NCI-H1092 treated with DMSO at 0.1 percent for 48 hours (cell line): ENCODE measurements at places on chromosomes 6 and 20.

DNA sequence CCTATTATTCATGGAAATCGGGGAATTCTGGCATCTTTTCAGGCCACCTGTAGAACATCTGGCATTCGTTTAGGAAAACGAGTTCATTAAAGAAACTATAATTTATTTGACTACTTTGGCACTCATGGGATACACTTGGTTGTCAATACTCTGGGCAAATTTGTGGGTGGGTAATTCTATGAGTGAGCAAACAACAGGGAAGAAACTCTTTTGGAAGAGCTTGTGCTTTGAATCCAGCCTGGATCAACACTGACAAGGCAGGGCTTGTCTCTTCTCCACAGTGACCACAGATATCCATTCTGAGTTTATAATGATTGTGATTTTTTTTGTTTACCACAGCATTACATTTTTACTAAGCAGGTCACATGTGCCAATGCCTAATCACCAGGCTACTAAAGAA is 394.7 kb downstream of the THBS2 start:
- DNase-seq = peak; percentile 24

- DNase-seq = no peak
Measured at GRCh38 chr6:37338745-37339255, 15.0 kb upstream of the RNF8 start.

DNA sequence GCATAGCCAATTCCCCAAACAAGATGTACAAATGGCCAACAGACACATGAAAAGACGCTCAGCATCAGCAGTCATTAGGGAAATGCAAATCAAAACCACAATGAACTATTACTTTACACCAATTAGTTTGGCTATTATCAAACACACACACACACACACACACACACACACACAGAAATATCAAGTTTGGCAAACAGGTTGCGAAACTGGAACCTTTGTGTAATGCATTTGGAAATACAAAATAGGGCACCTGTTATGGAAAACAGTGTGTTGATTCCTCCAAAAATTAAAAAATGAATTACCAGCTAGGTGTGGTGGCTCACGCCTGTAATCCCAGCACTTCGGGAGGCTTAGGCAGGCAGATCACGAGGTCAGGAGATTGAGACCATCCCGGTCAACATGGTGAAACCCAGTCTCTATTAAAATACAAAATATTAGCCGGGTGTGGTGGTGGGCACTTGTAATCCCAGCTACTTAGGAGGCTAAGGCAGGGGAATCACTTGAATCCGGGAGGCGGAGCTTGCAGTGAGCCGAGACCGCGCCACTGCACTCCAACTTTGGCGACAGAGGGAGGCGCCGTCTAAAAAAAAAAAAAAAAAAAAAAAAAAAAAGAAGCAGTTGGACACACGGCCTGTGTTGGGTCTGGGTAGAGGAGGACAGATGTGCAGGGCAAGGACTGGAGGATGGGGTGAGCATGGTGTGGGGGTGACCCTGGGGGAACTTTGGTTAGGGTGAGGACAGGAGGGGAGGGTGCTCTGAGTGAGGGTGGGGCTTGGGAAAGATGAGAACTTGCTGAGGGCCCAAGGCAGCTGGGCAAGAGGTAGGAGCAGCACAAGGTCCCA is 23.8 kb downstream of the HLA-F start:
- no peak for DNase-seq

- no peak for DNase-seq
Measured at GRCh38 chr6:53727748-53728147, 62.2 kb upstream of the KLHL31 start.

DNA sequence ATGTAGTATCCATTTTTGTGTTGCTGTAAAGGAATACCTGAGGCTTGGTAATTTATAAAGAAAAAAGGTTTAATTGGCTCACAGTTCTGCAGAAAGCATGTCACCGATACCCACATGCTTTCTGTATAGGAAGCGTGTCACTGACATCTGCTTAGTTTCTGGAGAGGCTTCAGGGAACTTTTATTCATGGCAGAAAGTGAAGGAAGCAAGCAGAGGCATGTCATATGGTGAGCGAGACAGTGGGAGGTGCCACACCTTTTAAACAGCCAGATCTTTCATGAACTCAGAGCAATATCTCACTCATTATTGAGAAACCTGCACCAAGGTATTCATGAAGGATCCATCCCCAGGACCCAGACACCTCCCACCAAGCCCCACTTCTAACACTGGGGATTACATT is 3.5 kb downstream of the SUMO4 start:
- no peak for DNase-seq

GRCh38 chr6:55901765-55902270 is 26.4 kb upstream of the BMP5 start:
- DNase-seq = no peak

DNA sequence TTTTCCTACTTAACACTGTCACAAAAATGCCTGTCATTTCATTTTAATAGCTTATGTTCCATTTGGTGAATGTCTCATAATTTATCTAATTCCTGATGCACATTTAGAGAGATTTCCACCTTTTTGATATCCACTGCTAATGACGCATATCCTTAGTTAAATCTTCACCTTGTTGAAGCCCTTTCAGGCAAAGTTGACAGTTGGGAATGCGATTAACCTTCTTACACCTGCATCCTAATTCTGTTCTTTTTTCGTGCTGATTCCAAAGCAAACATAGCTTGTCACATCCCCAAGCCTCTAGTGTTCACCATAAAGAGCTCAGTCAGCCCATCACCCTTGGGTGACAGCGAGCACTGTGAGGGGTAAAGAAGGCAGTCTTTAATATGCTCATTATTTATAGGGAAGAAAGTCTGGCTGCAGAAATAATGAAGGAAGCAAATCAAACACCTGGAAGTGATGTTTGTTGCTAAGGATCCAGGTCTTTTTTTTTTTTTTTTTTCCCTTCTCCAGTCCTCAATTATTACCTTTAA is 205.6 kb downstream of the DTNBP1 start:
- DNase-seq = no peak

GRCh38 chr20:56422076-56422823 is 10.2 kb downstream of the CASS4 start:
- no peak for DNase-seq

DNA sequence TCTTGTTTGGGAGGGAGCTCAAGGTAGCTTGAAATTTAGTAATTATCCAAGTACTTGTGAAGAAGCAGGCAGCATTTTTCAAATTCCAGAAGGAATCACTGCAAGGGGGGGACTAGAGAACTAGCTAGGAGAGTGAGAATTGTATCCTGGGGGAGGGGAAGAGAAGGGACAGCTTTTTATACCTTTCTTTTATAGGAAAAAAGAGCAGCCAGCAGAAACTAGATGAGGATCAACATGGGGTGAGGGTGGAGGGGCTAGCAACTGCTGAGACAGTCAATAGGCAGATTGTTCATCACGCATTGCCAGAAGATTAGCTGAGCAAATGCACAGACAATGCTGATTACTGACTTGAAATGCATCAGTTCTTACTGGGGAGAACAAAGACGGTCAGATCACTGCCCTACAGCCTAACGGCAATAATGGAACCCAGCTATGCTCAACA is 514.3 kb upstream of the CITED2 start:
- DNase-seq = no peak
